SK-N-SH (cell line): ENCODE measurements at places on chromosomes 16 and 17. TPM values are rescaled to one million over a fixed set of nuclear protein-coding genes. Genes with fewer than 3 reads are reported as not detected.

The CIAPIN1 gene
- 43.6 and 63.3 TPM in 2 replicates for polyA plus RNA-seq

GRCh38 chr16:27321013-27321915 is 7.5 kb downstream of the IL4R start:
- peaks cover 3% of the 10 kb centered on the region for H3K36me3 ChIP-seq
- DNase-seq: no peak
- no peaks in the 10 kb centered on the region for H3K27me3 ChIP-seq
- no peaks in the 10 kb centered on the region; the same call in 1 of the 2 replicates for H3K4me1 ChIP-seq

DNA sequence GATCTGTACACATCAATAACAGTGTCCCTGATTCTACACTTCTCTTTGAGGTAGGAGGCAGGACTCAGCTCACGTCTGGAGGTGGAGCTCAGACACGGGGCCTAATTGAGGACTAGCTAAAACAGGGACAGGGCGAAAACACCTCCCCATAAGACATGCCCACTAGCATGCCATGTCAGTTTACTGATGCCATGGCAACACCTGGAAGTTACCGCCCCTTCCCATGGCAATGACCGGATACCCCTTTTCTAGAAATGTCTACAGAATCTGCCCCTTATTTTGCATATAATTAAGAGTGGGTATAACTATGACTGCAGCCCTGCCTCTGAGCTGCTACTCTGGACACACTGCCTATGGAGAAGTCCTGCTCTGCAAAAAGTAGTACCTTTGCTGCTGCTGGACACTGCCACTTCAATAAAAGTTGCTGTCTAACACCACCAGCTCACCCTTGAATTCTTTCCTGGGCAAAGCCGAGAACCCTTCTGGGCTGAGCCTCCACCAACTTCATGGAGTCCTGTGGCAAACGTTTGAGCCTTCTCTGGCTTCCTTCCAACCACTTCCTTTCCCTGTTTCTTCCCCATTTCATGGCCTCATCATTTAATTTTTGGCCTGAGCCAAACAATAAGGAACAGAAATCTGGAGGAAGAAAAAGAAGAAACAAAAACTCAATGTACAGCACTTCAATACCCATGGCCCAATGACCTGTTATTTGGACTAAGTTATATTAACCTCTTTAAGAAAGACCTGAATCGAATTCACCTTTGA is 21.0 kb downstream of the PHB1 start:
- H3K27me3 ChIP-seq: no peaks in the 10 kb centered on the region
- no peak overlapping the region for H3K4me3 ChIP-seq
- H3K4me1 ChIP-seq: no peaks in the 10 kb centered on the region; the same call in 1 of the 2 replicates

DNA sequence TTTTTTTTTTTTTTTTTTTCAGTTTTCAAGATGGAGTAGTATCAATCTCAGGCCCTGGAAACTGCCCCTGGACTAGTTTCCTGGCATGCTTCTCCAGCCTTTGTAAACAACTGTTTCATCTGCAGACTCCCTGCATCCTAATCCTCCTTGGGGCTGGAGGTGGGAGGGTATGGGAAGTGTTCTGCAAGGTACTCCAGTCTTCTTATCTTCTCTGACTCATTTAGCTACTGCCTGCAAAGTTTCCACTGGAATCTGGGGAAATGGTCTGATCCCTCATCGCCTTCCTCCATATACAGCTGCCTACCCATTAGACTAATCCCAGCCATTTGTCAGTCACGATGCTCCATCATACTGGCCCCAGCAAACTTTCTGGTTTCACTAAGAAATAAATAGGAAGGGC is 21.5 kb downstream of the COPZ2 start:
- H3K36me3 ChIP-seq: no peaks in the 10 kb centered on the region
- H3K27ac ChIP-seq: no peak overlapping the region
- H3K4me3 ChIP-seq: no peak overlapping the region
- no peaks in the 10 kb centered on the region for H3K27me3 ChIP-seq

DNA sequence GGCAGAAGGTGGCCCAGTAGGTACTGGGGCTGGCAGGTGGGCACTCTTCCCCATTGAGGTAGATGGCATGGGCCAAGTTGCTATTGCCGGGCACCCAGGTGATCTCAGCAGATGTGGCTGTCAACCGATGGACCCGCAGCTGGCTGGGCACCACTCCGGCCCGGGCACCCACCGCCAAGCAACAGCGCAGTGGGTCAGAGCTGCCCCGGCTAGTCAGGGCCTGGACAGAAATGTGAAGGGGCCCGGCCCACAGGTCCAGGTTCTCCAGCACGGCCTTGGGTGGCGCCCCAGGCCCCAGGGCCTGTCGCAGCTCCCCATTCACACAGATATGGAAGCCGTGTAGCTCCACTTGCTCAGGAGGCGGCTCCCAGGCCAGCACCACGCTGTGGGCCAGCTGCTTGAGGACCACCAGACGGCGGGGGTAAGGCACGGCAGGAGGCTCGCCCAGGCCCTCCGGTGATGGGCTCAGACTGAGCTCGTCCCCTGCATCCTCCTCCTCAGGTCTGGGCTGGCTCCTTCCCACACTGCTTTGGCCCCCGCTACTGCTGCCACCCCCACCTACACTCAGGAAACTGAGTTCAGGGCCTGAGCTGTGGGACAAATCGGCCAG is 16.5 kb downstream of the TSPOAP1 start:
- no peak overlapping the region for H3K27ac ChIP-seq
- H3K36me3 ChIP-seq: no peaks in the 10 kb centered on the region
- H3K4me3 ChIP-seq: no peak overlapping the region

The FOXF1 gene
- polyA plus RNA-seq: 0.02 TPM in 1 of 2 replicates, not detected in the other

The ST6GALNAC1 gene
- polyA plus RNA-seq: not detected in 2 replicates

DNA sequence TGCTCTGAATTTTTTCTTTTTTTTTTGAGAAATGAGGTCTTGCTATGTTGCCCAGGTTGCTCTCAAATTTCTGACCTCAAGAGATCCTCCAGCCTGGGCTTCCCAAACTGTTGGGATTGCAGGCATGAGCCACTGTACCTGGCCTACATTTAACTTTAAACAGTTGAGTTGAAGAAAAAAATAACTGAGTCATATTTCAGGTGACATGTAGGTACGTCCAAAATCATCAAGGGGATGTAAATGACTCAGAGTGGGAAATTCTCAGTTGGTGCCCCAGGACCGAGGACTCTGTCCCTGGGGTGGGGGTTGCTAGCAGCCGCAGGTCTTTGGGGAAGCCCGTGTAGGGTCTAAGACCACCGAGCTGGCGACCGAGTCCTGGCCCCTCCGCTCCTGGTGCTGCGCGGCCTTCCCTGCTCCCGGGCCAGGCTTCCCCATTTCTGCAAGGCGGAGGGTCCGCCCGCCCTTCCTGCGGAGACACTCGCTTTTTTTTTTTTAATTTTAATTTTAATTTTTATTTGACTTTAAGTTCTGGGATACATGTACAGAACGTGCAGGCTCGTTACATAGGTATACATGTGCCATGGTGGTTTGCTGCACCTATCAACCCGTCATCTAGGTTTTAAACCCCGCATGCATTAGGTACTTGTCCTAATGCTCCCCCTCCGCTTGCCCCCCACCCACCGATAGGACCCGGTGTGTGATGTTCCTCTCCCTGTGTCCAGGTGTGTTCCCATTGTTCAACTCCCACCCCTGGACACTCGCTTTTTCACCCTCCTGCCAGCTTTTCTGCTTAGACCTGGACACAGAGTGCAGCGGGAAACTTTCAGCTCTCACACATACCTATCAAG is 12.7 kb upstream of the N4BP1 start:
- H3K27ac ChIP-seq: no peak overlapping the region
- peak overlapping the region; percentile 57 for H3K4me3 ChIP-seq
- H3K4me1 ChIP-seq: peaks cover 8% of the 10 kb centered on the region; the same call in 1 of the 2 replicates
- no peaks in the 10 kb centered on the region for H3K27me3 ChIP-seq
- H3K36me3 ChIP-seq: no peaks in the 10 kb centered on the region
- no peak for DNase-seq
